GM06990 (cell line): ENCODE measurements at places on chromosomes 6 and 20.

GRCh38 chr6:1317302-1317815 lies 5.5 kb downstream of the FOXQ1 start:
- no peak for DNase-seq

- DNase-seq, result no peak
Observed at GRCh38 chr20:25497586-25498279, 87.6 kb downstream of the NINL start.

GRCh38 chr20:23587631-23588030 lies 18.1 kb downstream of the CST9 start:
- no peak for DNase-seq

DNA sequence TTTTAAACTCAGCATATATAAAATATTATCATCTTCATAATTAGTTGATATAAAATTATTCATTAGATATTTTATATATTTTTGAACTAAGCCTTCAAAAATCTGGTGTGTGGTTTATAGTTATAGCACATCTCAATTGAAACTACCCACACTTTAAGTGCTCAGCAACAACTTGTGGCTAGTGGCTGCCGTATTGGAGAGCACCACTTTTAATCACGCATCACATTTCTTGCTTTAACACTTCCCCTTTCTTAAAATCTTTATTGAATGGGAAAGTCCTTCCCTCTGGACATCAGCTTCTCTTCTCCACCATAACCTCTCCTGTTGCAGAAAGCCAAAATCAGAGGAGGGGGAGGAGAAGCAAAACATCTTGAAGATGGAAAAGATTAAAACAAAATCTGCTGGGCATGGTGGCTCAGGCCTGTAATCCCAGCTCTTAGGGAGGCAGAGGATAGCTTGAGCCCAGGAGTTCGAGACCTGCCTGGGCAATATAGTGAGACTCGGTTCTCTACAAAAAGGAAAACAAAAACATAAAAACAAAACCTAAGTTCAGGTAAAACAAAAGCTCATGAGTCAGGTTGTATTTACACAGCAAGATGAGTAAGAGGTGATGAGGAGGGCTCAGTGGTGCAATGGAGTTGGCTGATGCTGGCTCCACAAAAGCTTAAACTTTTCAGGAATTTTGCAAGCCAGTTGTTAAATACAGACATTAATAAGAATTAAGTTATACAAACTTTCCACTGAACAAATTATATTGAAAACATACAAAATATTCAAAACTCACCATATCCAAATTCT lies 237.0 kb upstream of the SUPT3H start:
- no peak for DNase-seq

GRCh38 chr6:143286251-143286795 lies 164.2 kb downstream of the ADAT2 start:
- DNase-seq, result no peak

DNA sequence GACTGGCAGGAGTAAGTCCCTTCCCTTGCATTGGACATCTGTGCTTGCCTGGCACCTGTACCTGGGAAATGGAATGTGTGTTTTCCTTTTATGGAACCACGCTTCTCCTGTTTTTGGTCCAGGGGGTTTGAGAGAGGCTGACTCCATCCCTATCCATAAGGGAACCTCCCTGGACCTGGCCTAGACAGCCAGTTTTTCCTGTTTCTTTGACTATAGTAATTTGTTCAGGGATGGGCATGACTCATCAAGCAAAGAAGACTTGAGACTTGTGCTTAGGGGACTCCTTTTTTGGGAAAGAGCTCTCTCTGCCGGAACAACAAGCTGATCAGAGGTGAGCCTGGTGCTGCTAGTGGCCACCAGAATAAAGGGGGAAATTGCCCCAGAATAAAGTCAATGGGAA lies 393.8 kb downstream of the CDH26 start:
- no peak for DNase-seq

GRCh38 chr20:1446536-1446935 lies 20.1 kb downstream of the NSFL1C start:
- DNase-seq, result no peak

DNA sequence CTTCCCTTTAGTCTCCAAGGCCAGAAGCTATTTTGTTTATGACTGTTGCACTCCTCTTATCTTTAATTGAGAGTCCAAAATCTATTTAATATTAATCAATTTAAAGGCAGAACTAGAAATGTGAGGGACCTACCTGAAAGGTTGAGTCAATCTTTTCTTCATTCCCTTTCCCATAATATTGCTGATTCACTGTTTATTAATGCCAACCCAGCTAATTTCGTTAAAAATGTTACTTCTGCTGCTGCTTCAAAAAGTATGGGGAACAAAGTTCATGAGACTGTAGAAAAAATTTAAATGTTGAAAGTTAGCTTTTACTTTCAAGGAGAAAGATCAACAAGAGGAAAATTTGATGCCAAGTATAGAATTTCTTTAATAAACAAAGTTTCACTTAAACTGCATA lies 365.3 kb downstream of the TENT5A start:
- no peak for DNase-seq

DNA sequence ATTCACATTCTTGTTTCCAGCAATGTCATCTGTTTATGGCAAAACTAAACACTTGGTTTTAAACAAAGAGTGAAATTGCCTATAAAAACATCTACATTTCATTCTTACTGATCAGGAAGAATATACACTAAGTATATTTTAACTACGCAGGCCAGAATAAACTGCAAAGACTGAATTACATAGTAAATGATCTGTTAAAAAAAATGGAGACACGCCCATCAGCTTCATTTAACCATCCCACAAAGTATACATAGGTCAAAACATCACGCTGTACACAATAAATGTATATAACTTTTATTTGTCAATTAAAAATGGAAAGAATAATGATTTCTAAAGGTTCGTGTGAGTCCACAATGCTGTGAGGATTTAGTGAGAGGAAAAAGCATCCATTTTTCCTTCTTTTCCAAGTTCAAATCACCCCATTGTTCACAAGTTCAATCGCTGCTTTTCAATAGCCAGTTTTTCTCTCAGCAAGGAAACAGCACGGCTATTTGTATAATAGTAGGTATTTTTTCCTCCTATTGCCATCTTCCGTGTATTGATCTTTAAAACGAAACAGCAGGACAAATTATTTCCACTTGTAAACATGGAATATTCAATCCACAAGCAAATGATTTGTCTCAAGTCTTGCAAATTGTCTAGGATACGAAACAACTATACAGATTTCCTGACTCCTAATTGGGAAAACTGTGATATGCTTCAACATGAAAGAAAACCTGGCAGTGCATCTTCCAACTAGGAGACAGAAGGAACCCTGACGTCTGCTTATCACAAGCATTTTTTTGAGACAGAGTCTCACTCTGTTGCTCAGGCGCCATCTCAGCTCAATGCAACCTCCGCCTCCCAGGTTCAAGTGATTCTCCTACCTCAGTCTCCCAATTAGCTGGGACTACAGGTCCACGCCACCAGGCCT lies 10.6 kb downstream of the SFT2D1 start:
- DNase-seq, result no peak

DNA sequence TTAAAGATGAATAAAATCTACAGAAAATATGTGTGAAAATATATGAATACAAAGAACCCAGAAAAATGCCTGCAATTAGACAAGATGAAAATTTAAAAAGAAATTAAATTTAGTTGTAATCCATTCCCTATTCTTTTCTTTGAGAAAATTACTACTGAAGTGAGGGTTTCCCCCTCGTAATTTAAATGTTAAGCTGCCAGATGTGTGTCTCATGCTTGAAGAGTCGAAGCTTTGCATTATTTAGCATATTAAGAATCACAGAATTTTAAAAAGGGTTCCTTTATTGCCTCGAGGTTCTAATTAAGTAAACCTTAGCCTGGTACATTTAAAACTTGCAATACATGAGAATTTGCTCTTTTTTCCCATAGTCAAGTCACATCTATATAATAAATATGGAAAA lies 630.1 kb downstream of the TFAP2A start:
- no peak for DNase-seq

- DNase-seq, result no peak
Observed at GRCh38 chr6:35640017-35640664, 48.6 kb downstream of the FKBP5 start.

DNA sequence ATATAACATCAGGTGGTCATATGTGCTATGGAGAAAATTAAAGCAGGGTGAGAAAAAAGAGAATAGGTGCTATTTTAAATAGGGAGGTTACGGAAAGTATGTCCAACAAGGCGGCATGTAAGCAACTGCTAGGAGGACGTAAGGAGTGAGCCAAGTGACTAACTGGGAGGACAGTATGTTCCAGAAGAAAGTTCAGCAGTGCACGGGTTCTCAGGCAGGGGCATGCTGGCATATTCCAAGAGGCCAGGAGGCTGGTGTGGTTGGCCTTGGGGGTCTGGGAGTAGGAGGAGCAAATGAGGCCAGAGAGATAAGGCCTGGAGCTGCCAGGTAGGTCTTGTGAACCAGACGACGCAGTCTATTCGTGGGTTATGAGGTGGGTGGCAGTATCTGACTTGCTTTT lies 112.4 kb downstream of the ARMC2 start:
- no peak for DNase-seq

DNA sequence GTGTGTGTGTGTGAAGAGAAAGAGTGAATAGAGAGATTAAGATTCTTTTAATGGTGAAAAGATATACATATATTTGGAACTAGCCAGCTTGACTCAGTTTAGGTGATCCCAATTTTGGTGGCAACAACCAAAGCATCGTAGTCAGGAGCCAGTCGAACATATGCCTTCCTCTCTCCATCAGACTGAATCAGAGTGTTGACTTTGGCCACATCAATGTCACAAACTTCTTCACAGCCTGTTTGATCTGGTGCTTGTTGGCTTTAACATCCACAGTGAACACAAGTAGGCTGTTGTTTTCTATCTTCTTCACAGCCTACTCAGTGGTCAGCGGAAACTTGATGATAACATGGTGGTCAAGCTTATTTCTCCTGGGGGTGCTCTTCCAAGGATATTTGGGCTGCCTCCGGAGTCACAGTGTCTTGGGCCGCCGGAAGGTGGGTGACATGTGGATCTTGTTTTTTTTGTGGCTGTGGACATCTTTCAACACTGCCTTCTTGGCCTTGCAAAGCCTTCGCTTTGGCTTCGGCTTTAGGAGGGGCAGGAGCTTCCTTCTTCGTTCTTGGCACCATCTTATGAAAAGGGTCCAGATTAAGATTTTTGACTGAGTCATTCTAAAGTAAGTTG lies 3.4 kb downstream of the HLA-F start:
- no peak for DNase-seq

DNA sequence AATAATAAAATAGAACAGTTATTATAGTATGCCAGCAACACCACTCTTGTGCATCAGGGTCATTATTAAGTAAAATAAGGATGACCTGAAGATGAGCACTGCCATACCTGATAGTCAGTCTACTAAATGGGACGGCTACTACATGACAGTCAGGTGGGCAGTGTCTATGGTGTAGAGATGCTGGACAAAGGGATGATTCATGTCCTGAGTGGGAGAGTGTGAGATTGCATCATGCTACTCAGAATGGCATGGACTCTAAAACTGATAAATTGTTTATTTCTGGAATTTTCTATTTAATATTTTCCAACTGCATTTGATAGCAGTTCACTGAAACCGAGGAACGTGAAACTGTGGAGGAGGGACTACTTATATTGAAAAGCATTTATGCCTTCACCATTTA lies 38.8 kb downstream of the SNX9 start:
- no peak for DNase-seq

DNA sequence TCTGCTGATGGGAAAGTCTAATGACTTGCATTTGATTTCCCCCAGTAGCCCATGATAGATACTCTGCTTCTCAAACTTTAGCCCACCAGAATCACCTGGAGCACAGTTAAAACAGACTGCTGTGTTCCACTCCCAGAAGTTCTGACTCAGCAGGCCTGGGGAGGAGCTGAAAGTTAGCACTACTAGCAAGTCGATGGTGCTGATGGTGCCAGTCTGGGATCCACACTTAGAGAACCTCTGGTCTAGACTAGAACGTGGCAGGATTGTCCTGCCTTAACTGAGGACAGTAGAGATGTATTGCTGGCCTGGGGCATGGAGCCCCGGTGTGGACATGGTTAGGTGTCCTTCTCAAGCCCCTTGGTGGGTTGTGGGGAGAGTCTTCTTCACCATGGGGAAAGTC lies 8.7 kb downstream of the TOX2 start:
- no peak for DNase-seq

DNA sequence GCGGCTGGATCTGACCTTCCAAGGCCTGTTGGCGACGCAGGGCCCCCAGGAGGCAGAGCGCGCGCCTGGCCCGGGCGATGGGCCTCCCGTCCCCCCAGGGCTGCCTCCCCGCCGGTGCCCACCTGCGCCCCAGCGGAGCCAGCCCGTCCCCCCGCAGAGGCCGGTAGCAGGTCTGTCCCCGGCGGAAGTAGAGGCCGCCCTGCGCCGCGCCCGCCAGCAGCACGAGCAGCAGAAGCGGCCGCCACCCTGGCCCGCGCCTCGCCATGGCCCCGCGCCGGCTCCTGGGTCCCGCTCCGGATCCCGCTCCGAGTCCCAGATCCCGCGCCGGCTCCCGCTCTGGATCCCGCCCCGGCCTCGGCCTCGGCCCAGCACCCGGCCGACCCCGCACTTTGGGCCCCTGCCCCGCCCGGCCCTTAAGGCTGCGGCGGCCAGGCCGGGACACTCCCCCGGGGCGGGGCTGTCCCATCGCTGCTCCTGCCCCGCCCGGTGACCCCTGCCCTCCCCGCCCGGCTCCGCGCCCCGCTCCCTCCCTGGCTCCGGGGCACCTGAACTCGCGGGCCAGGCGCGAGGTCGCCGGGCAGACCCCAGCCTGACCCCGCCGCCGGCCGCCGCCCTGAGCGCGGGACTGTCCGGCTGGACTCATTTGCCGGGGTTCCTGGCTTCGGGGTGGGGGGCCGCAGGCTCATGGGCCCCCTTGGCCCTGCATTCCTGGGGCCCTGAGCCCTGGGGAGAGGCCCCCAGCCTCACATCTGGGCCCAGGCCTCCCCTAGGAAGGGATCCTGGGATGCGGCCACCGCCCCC lies at the start of gene CTSZ:
Gene CTSZ (minus strand): TSS at position 391 of the 801 bp plus-strand sequence. CDS start 126 bp downstream, at position 265.
- DNase-seq, result peak; percentile 78

GRCh38 chr20:2705931-2706645 lies 13.5 kb downstream of the EBF4 start:
- DNase-seq, result no peak

GRCh38 chr6:131255434-131255833 lies 120.2 kb downstream of the AKAP7 start:
- no peak for DNase-seq

DNA sequence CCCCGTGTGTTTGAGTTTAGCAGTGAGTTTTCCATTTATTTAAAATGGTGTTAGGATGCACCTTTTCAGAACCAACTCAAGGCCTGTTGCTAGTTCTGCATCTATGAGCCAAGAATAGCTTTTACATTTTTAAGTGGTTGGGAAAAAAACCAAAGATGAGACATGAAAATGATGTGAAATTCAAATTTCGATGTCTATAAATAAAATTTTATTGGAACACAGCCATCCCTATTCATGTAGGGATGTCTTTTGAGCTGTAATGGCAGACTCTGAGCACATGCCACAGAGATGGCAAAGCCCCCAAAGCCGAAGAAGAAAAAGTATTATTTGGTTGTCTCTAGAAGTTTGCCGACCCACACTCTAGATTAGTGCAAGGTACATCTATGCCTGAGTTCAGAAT lies 5.0 kb upstream of the NEDD9 start:
- DNase-seq, result no peak
